Progenitor cell of endocrine pancreas (in vitro differentiated cells): ENCODE measurements at places on chromosomes 3 and 15. TPM values are rescaled to one million over a fixed set of nuclear protein-coding genes. Genes with fewer than 3 reads are reported as not detected.

DNA sequence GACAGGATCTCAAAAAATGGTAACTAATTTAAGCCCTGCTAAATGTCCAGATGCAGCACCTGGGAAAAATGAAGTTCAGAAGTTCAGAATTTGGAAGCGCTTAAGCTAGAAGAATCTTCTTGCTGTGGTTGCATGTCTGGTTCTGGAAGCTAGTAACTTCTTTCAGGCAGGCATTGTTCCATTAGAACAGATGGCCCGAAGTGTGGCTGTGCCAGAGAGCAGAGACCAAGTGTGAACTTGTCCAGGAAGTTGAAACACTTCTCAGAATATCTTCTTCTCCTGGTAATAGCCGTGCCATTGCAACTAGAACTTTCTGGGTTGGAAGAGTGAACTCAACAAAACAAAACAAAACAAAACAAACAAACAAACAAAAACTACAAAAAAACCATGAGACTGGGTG is 80.0 kb downstream of the MITF start:
- H3K36me3 ChIP-seq = no peaks in the 10 kb centered on the region
- no peak for DNase-seq
- H3K27ac ChIP-seq = no peak overlapping the region
- H3K4me1 ChIP-seq = peaks cover 6% of the 10 kb centered on the region

DNA sequence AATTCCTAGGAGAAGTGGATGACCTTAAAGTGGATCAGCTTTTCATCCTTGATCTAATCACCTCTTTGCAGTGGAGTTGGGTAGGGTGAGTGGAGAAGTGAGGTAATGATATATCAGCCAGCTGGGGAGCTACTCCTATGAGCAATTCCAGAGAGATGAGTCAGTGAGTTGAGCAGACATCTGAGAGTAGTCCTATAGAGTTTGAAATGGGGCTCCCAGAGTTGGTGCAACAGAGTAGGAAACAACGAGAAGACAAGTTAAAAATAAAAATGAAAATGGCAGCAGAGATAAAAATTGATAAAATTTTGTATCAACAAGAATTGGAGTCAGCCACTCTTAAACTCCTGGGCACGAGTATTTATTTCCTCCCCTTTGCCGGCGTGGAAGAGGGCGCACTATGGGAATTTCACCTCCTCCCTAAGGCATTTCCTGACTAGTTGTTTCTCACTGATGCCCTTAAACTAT is 150.8 kb upstream of the DPH6 start:
- peaks cover 41% of the 10 kb centered on the region for H3K4me1 ChIP-seq
- no peak overlapping the region for H3K4me3 ChIP-seq
- peak overlapping the region; percentile 0 for H3K27ac ChIP-seq
- H3K27me3 ChIP-seq = no peaks in the 10 kb centered on the region
- no peaks in the 10 kb centered on the region for H3K36me3 ChIP-seq

DNA sequence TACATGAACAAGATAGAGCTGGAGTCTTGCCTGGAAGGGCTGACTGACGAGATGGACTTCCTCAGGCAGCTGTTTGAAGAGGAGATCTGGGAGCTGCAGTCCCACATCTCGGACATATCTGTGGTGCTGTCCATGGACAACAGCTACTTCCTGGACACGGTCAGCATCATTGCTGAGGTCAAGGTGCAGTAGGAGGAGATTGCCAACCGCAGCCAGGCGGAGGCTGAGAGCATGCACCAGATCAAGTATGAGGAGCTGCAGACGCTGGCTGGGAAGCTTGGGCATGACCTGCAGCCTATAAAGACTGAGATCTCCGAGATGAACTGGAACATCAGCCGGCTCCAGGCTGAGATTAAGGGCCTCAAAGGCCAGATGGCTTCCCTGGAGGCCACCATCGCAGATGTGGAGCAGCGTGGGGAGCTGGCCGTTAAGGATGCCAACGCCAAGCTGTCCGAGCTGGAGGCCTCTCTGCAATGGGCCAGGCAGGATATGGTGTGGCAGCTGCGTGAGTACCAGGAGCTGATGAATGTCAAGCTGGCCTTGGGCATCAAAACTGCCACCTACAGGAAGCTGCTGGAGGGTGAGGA is 5.5 kb upstream of the LARP6 start:
- H3K36me3 ChIP-seq = no peaks in the 10 kb centered on the region
- peaks cover 8% of the 10 kb centered on the region for H3K4me1 ChIP-seq
- no peak overlapping the region for H3K27ac ChIP-seq
- DNase-seq = no peak

The MYRIP gene
- total RNA-seq = 0.29 and 0.57 TPM in 2 replicates

The AADACL2 gene
- not detected in 2 replicates for total RNA-seq

DNA sequence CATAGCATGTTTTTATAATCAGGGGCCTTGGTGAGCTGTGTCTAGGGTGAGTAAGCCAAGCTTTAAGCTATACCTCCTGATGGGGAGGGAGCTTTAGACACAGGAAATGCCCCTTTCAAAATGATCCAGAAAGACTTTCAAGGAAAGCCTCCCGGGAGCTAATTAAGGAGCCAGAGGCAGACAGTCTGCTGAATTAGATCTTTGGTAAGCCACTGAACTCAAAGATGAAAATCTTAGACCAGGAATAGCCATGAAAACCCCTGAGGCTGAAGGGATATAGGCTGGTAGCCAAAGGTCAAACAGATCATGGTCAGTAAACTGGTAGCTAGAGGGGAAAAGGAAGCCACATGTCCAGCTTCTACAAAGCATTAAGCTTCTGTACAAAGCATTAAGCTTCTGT is 42.7 kb upstream of the GAP43 start:
- H3K27ac ChIP-seq = no peak overlapping the region
- DNase-seq = no peak
- no peak overlapping the region for H3K4me3 ChIP-seq
- H3K36me3 ChIP-seq = no peaks in the 10 kb centered on the region
- no peaks in the 10 kb centered on the region for H3K4me1 ChIP-seq
- H3K27me3 ChIP-seq = no peaks in the 10 kb centered on the region

DNA sequence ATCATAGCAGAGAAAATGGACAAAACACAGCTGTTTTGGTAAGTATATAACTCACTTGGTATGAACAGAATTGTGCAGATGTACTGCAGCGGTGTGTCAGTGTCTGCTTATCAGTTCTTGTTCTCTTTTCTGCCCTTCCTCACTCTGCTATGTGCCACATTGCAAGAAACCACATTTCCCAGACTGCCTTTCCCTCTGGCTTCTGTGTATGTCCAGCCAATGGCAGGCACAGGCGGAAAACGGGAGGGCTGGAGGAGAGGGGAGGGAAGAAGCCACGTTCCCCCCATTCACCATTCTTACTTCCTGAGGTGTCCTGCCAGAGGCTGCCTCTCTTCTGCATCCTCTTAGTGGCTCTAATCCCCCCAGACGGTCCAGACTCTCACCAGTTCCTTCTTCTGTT is 15.4 kb downstream of the HHLA2 start:
- no peaks in the 10 kb centered on the region for H3K27me3 ChIP-seq
- H3K4me1 ChIP-seq = peaks cover 16% of the 10 kb centered on the region
- no peaks in the 10 kb centered on the region for H3K36me3 ChIP-seq
- no peak for DNase-seq
- no peak overlapping the region for H3K4me3 ChIP-seq

- no peaks in the 10 kb centered on the region for H3K36me3 ChIP-seq
- peaks cover 4% of the 10 kb centered on the region for H3K4me1 ChIP-seq
- H3K4me3 ChIP-seq = no peak overlapping the region
- DNase-seq = no peak
- no peaks in the 10 kb centered on the region for H3K27me3 ChIP-seq
Measured at GRCh38 chr3:54827776-54828175, 100.1 kb downstream of the LRTM1 start.

DNA sequence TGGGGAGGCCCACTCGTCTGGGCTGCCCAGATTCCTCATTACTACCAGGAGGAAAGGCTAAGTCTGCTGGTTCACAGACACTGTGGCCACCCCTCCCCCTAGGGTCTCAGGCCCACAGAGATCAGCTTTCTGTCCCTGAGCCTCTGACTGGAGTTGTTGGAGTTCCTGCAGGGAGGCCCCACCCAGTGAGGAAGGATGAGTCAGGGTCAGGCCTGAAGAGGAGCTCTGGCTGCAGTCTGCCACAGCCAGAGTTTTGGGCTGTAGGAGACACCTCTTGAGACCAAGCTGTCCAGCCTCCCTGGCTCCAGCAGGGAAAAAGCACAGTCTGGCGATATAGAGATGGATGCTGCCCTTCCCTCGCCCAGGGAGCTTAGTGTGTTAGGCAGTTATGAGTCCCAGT is 720.9 kb upstream of the SEMA6D start:
- H3K4me3 ChIP-seq = no peak overlapping the region
- no peaks in the 10 kb centered on the region for H3K36me3 ChIP-seq

DNA sequence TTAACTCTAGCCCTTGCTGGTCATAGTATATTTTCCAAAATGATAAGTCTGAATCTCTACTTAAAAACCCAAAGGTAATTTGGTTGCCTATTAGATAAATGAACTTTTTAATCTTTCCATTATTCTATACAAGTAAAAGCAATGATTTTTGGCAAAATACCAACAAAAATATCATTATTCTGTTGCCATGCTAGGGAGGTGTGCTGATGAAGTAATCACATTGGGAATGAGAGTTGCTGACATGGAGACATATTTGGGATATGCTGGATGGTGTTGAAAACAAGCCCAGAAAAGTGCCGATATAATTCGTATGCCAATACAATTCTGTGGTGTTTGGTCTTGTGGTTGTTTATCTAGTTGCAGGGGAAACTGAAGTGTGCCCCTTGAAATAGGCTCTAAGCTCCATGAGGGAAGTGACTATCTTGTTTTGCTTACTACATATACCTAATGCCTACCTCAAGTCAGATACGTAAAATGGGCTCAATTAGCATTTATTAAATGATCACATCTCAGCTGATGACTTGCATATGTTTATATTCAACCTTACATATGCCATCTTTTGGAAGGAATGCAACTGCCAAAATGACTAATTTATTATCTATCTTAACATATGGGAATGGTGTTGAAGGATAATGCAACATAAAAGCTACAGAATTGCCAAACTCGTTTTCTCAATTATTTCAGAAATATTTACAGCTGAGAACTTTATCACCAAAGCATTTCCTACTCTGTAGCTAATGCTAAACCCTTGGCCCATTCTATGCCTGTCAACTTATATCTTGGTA is 5.8 kb downstream of the TOPBP1 start:
- H3K4me3 ChIP-seq = no peak overlapping the region
- peaks cover 13% of the 10 kb centered on the region for H3K4me1 ChIP-seq
- no peak overlapping the region for H3K27ac ChIP-seq
- no peaks in the 10 kb centered on the region for H3K27me3 ChIP-seq
- peaks cover 25% of the 10 kb centered on the region for H3K36me3 ChIP-seq
- no peak for DNase-seq

The ALDH1L1 gene
- total RNA-seq = 3.1 and 4.7 TPM in 2 replicates
